Stimulated activated CD8-positive, alpha-beta memory T cell treated with anti-CD3 and anti-CD28 coated beads, Interleukin-4, amount 100 ng/mL, for 48 hours (primary cell): ENCODE measurements at places on chromosomes 1 and 21.

DNA sequence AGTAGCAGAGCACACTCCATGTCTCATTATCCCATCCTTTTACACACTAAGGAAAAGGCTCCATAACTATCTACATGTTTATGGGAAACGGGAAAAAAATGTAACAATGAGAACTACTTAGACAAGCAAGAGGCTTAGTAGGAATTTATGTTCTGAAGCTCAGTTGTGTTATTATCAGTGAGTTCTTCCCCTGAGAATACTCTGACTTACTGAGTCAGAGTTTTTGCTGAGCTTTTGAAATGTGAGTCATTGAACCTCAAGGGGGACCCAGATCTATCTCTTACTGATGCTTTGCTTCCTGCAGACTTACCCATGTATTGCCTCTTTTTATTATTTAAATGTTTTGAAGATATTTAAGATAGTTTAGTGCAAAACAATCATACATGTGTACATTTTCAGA is 20.1 kb downstream of the CFHR5 start:
- DNase-seq: no peak

GRCh38 chr21:25039461-25040380 is 567.6 kb downstream of the MRPL39 start:
- DNase-seq: no peak

- DNase-seq: peak; percentile 66
These were observed 30.0 kb upstream of the EPS8L3 start for GRCh38 chr1:109793486-109794318.

GRCh38 chr1:209650454-209650853 is 1.8 kb downstream of the LAMB3 start:
- DNase-seq: no peak

DNA sequence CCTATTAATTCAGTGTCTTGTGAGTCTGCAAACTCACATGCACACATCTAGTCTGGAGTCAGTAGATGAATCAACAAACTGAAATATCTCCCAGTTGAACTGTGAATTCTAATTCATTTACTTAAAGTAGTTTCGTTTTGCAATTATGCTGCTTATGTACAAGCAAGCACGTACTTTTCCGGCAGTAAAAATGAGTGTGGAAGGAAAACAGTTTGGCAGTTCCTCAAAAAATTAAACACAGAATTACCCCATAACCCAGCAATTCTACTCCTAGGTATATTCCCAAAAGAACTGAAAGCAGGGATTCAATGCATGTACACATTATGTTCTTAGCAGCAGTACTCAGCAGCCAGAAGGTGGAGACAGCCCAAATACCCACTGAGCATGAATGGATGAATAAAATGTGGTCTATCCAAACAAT is 49.3 kb downstream of the GNB1 start:
- DNase-seq: no peak

- no peak for DNase-seq
These were observed 19.4 kb downstream of the ZBTB37 start for GRCh38 chr1:173887627-173888026.

- DNase-seq: no peak
These were observed 65.5 kb downstream of the SCCPDH start for GRCh38 chr1:246789454-246790339.

- DNase-seq: no peak
These were observed at the start of gene RGS4 for GRCh38 chr1:163069142-163069541. Gene RGS4, plus strand, starts transcription at chr1:163069361. Its CDS starts 124 bp downstream, at chr1:163069485.

- DNase-seq: no peak
These were observed 82.3 kb downstream of the HMCN1 start for GRCh38 chr1:185816460-185816859.

DNA sequence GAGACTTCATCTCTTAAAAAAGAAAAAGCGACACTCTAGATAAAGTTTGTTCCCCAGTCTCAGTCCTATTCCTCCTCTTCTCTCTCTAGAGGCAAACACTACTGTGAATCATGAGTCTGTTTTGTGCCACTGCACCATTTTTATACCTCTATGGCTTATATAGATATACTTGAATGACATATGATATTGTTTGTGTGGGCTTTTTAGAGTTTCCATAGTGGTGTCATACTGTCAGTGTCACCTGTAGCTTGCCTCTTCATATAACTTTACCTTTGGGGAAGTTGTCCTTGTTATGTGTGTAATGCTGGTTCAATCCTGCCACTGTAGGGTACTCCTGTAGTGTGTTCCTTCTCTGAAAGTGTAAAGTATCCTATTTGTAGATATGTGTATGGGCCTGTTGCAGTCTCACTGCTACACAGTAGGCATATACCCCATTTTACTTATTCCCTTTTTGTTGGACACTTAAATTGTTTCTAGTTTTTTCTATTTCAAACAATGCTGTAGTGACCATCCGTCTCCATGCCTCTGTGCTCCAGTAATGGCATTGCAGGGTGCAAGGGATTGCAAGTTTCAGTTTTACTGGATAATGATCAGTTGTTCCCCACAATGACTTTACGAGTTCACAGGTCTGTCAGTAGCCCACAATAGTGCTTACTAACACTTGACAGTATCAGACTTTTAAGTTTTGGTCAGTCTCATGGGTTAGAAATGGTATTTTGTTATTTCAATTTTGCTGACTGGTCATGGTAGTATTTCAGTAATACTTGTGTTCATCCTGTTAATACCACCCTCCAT is 2.7 kb downstream of the PRMT2 start:
- no peak for DNase-seq

DNA sequence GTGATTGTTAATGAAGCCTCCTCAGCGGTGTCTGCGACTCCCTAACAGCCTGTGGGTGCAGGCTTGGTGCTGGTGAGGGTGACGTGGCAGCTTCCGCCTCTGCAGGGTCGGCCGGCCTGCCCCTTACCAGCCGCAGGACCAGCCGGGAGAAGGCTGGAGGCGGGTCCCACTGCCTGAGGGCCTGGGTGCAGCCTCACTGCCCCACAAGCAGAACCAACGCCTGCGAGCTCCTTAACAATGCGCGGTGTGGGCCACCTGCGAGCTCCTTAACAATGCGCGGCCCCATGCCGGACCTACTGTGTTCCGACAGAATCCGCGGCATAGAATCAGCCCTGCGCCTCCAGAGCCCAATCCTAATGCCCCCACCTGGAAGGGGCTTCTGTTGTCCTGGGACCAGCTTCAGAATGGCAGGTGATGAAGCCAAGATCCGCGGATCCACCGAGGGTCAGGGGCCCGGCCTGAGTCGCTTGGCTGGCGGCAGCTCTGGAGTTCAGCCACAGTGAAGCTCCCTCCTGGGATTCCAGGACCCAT is 54.4 kb upstream of the AJAP1 start:
- DNase-seq: no peak

GRCh38 chr21:46322351-46323226 is 1.1 kb downstream of the C21orf58 start:
- peak; percentile 59 for DNase-seq

- DNase-seq: peak; percentile 94
These were observed at the start of gene SPOCD1 for GRCh38 chr1:31815752-31816500. Gene SPOCD1, minus strand, starts transcription at chr1:31816022. Its CDS starts 689 bp downstream, at chr1:31815333.

DNA sequence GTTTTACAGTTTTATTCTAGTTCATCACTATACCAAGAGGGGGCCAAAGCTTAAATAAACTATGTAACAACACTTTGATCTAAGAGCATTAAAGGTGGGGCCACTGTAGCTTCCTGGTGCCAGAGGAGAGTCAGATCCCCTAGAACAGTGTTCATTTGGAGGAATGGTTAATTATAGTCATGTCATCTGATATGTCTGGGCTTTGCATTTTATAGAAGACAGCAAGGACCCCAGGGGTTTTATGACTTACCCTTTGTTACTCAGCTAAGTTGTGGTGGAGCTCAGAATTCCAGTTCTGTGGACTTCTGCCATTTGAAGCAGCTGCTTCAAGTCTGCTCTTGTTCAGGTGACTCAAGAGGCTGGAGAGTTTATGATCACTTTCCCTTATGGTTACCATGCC is 16.7 kb downstream of the KDM4A start:
- no peak for DNase-seq

DNA sequence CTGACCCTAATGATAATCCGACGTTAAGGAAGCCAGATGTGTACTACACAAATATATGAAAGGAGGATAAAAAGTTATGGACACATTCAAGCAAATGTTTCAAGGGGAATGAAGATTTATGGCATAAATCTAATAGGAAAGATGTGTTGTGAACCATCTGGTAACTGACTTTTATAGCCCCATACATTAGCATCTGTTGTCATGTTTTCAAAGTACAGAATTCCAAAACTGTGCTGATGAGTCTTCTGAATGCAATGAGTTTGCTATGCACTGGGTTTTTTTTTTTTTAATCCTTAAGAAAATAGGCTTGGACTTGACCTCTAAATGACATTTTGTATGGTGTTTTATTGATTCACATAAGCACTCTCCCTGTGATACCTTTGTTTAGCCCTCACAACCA is 158.5 kb upstream of the ESRRG start:
- no peak for DNase-seq

GRCh38 chr1:158043232-158043631 is 49.8 kb downstream of the KIRREL1 start:
- DNase-seq: no peak

DNA sequence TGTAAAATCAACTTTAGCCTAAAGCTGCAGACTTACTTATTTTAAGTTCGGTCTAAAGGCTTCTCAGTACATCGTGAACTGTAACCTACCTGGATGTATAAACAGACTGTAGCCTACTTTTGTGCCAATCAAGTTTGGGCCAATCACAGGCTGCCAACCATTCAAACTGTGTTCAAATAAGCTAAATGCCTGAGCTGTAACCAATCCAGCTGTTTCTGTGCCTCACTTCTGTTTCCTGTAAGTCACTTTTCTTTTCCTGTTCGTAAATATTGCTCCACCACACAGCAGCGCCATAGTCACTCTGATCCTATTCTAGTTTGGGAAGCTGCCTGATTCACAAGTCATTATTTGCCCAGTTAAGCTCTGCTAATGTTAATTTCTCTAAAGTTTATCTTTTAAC is 37.5 kb upstream of the SLAMF9 start:
- DNase-seq: no peak
